ENCODE measurements at places on chromosomes 4 and X. TPM values are rescaled to one million over a fixed set of nuclear protein-coding genes. Genes with fewer than 3 reads are reported as not detected.

ARMCX2 gene
- 110 TPM for total RNA-seq

STS gene
- total RNA-seq = 4.5 TPM

STOX2 gene
- 104 TPM for total RNA-seq

PAGE4 gene
- total RNA-seq = not detected

GUCY1A1 gene
- total RNA-seq = 52.2 TPM

DNA sequence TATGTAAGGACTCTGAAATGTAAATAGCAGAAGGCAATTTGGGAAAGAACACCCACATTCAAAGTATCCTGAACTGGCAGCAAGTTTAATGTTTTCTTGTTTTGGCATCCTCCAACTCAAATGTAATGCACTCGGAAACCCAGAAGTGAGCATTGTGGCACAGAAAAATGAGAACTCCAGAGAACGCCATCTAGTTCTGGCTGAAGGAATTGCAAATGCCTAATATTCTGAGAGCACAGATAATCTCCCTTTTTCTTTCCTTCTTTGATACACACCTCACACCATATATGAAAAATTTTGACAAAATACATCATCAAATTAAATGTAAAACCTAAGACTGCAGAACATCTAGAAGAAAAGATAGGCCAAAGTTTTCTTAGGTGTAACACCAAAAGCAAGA lies 52.1 kb downstream of the PWWP3B start:
- no peak for DNase-seq

DNA sequence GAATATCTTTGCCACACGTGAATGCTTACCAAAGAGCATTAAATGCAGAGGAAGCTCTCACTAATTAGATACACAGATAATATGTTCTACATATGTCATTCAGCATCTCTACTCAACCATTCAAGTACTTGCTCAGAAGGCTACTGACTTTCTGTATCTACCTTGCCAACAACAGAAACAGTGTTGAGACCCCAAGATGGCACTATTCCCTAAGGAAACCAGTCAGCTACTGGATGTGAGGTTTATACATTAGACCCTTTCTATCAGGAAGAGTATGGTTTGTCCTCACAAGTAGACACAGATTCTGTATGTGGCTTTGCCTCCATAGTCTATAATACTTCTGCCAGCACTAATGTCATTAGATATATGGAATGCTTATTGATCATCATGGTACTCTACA lies 443.9 kb upstream of the INTU start:
- DNase-seq = no peak

- DNase-seq = no peak
Observed at GRCh38 chr4:27928761-27929540, 1068.3 kb downstream of the STIM2 start.

DNA sequence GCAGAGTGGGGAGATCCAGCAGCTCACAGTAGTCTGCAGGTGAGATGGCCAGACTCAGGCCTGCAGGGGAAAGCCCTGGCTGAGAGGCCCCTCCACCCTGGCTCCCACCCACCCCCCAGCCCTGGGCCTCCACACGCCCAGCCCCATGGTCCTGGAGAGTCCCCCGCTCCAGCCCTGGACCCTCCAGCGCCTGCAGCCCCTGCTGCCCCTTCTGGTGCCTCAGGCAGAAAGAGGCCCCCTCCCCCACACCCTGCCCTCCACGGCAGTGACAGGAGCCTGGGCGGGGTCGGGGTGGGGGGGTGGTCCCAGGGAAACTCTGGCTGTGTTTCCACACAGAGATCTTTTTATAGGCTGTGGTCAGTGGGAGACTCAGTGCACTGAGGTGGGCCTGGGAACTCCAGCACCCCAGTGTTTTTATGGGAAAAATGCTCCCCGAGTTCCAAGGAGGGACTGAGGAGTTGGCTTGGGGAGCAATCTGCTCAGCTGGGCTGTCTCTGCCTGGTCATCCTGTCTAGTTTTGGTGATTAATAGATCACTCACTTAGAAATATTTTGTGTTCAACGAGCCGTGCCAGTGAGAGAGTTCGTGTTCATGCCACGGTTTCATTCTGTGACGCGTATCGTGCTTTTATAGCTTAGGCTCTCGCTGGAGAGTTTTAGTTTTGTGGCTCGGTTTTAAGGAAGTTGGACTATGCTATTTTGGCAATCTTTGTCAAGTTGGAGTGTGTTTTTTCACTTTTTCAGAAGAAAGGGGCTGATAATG lies 53.1 kb upstream of the HGFAC start:
- DNase-seq = no peak

GRCh38 chr4:83758285-83758684 lies 222.4 kb downstream of the GPAT3 start:
- no peak for DNase-seq

DNA sequence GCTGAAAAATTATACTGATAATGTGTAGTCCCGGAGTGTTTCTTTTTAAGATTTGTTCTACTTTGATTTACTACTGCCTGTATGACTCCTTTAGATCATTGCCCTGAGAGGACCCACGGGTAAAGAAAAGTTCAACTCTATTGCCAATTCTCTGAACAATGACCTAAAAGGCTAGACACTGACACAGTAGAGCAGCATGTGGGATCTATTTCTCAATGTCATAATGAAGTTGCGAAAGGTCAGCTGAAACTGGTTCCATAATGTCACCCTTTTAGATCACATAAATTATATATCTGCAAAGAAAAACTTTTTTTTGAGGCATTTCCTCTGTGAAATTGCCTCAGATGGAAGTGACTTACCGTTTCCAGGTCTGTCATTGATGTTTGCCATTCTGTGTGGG lies 67.4 kb downstream of the GLRB start:
- no peak for DNase-seq

DNA sequence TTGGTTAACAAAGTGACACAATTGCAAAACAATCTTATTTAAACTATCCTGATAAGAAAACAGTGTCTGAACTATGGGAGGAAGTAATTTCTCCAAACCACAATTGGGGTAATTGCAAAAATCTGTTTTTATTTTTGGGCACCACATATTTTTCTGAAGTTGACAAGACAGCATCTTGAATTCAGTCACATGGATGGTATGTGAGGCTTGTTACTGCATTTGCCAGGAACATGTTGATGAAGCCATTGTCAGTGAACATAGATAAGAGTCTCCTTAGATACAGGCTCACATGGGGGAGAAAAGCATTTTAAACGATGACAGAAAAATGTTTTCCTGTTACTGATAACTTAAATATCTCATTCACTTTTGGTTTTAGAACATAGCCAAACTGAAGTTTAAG lies 5.5 kb upstream of the USP53 start:
- DNase-seq = no peak

DNA sequence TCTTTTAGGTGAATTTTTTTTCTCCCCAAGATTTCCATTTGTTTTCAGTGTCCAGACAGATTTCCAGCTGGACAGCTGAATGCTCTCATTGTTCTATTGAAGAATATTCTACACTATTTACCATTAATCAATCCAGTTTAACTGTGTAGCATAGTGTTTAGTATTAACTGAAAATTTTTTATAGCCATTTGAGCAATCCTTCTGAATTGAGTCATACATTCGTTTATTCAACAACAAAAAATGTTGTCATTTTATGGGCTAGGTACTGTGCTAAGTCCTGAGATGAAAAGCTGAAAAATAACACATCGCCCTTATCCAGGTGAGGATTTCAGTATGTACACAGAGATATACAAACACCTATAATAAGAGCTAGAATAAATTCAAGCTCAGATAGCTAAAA lies 223.3 kb downstream of the COL25A1 start:
- no peak for DNase-seq

DNA sequence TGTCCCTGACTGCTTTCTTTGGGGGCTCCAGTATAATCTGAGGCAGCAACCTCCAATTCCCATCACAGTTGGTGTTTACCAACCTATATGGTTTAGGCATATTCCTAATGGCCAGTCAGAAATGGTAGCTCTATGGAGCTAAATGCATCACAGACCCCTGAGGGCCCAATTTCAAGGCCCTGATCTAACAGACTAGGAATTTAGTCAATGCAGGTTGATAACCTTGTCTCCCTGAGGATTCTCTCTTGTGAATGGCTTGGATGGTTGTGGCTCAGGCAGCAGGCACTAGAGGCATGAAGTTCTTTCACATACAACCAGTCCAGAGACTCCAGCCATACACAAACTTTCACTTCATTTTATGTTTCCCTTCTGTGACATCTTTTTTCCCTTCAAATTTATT lies 59.4 kb downstream of the TMPRSS11F start:
- DNase-seq = no peak

DNA sequence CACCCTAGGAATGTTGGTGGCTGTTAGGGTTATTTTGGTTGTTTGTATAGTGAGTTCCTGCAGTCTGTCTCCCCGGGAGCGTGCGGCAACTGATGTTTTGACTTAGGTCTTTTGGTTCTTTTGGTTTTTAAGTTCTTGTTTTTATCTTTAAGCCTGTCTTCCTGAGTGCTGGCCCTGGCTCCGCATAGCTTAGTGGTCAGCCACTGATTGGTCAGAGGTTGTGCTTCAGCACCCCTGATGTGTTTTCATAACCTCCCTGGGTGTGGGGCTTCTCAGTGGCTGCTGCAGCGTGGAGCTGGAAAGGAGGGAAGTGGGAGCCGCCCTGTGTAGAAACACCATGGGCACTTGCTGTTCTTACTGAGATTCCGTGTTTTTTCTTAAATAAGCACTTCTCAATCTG lies 5.1 kb downstream of the PIGG start:
- no peak for DNase-seq

GRCh38 chr4:56575820-56576429 lies 70.3 kb downstream of the ARL9 start:
- no peak for DNase-seq

GRCh38 chrX:82458207-82458754 lies 1049.8 kb upstream of the POU3F4 start:
- DNase-seq = no peak

DNA sequence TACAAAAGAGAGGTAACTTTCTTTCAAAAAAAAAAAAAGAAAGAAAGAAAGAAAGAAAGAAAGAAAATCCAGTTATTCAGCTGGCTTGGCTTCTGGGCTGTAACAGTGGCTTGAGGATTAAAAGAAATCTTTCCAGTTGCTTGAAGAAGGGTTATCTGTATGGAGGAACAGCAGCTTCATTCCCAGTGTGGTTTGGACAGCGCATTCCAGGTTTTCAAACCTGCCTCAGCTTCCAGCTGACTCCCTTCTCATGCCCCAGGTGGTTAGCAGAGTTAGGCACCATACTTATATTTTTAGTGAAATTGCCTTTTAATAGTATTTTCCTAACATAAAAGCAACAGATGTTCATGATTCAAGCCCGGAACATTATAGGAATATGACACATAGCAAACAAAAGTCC lies 48.6 kb downstream of the TMEM164 start:
- no peak for DNase-seq

DNA sequence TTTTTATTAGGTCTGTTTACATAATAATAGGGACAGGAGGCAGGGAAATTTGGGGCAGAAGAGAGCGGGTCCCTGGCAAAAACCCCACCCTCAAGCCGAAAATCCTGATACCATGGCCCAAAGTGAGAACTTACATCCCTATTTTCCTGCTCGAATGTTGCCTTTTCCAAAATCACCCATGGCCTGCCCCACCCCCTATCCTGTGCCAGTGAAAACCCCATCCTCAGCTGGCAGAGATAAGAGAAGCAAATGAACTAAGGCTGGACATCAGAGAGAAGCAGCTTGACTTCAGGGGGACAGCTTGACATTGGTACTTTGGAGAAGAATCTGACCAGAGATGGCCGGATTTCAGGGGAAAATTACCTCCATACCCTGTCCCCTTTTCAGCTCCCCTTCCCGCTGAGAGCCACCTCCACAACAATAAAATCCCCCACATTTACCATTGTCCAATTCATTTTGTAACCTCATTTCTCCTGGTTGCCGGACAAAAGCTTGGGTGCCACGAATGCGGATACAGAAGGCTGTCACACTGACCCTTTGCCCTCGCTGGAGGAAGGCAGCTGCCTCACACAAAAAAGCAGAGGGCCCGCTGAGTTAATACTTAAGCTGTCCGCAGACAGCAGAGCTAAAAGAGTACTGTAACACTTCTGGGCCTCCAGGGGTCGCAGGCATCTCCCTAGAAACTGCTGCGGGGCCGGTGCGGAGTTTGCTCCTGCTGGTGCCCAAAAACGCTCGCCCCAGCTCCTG lies 196.2 kb downstream of the SNCA start:
- peak; percentile 73 for DNase-seq

DNA sequence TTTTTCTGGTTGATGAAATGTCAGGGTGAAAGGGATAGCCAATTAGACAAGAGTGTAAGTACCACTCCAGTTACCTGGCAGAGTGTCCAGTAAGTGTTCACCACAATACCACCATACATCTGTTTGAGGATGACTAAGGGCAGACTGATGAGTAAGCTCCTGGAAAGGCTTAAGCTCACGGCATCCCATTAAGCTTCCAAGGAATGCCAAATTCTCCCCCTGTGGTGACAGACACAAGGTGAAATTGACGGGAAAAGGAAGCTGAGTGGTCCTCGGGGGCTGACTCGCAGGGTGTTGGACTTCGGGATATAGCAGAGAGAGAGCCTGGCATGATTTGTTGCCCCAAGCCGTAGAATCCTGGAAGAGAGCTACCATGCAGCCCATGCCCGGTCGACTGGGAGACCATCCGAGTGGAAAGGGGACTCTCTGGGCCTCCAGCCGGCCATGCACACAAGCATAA lies 7.6 kb upstream of the BST1 start:
- no peak for DNase-seq

GRCh38 chrX:18465051-18465450 lies 39.6 kb downstream of the CDKL5 start:
- no peak for DNase-seq

- peak; percentile 72 for DNase-seq
Observed at GRCh38 chr4:2535376-2536192, 863 bp upstream of the FAM193A start.

- DNase-seq = no peak
Observed at GRCh38 chr4:142265536-142265935, 580.6 kb downstream of the INPP4B start.

Measured in mesothelial cell of epicardium (in vitro differentiated cells).